Naive B cell (primary cell): ENCODE measurements at places on chromosomes 3 and 15. TPM values are rescaled to one million over a fixed set of nuclear protein-coding genes. Genes with fewer than 3 reads are reported as not detected.

- no peak for DNase-seq
These were observed 49.3 kb downstream of the FEM1B start for GRCh38 chr15:68326711-68327354.

- DNase-seq: no peak
These were observed 401.3 kb upstream of the WNT5A start for GRCh38 chr3:55888282-55888885.

GRCh38 chr3:120438665-120439370, 12.0 kb downstream of the FSTL1 start:
- DNase-seq: no peak

DNA sequence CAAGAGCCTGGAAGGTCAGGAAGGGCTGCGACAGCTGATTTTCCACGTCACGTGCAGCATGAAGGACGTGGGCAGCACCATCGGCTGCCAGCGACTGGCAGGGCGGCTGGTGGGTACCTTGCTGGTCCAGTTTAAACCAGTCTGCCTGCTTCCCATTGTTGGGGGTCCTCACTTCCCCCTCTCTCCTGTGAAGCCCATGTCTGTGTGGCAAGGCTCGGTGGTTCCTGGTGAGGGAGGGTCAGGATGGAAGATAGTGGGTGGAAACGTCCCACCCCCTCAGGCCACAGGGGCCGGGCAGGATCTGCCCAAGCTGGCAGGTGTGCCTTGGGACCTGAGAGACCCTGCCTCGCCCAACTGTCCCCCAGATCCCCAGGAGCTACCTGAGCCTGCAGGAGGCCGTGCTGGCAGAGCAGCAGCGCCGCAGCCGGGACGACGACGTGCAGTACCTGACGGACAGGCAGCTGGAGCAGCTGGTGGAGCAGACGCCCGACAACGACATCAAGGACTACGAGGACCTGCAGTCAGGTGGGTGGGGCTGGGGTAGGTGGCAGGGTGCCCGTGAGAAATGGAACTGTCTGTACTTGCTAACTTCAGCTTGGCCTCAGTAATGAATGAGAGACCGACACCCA, 108.2 kb downstream of the LRRK1 start:
- DNase-seq: no peak

DNA sequence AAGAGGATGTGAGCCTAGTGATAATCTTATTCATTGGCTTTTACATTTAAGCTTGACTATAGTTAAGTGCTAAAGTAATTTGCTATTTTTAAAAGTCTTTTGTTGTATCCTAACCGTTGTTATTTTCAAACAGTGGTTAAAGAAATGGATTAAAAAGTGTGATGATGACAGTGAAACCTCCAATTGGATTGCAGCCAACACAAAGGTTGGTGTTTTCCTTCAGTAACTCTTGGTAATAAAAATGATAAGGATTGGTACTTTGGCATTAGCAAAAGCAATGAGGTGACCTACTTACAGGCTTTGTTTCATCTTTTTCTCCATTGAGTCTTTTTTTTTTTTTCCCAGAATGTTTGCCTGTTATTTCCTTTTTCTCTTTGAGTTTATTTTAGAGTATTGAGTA, 87.5 kb upstream of the GOLGA6B start:
- DNase-seq: no peak

- DNase-seq: no peak
These were observed 77.1 kb upstream of the CACNA2D3 start for GRCh38 chr3:54045061-54045815.

- DNase-seq: no peak
These were observed 43.4 kb downstream of the HDGFL3 start for GRCh38 chr15:83164111-83164770.

DNA sequence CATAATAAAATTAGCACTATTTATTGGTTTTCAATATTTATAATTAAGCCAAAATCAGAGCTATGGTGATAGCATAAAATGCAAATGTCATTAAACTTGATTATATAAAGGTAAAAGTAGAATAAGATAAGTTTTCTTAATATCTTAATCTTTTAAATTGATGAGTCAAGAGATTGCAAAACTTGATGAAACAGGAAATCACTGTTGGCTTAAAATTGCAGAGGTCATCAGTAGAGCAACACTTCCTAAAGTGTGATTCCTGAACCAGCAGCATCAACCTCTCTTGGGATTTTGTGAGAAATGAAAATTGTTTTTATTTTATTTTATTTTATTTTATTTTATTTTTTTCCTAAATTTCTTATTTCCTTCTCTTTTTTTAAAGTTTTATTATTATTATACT, 226.4 kb upstream of the CTDSPL start:
- DNase-seq: no peak

GRCh38 chr15:70354346-70354905, 256.7 kb upstream of the TLE3 start:
- no peak for DNase-seq

GRCh38 chr3:188568736-188569135, 414.8 kb downstream of the LPP start:
- no peak for DNase-seq

GRCh38 chr15:92650256-92650655, 5.3 kb downstream of the FAM174B start:
- no peak for DNase-seq

DNA sequence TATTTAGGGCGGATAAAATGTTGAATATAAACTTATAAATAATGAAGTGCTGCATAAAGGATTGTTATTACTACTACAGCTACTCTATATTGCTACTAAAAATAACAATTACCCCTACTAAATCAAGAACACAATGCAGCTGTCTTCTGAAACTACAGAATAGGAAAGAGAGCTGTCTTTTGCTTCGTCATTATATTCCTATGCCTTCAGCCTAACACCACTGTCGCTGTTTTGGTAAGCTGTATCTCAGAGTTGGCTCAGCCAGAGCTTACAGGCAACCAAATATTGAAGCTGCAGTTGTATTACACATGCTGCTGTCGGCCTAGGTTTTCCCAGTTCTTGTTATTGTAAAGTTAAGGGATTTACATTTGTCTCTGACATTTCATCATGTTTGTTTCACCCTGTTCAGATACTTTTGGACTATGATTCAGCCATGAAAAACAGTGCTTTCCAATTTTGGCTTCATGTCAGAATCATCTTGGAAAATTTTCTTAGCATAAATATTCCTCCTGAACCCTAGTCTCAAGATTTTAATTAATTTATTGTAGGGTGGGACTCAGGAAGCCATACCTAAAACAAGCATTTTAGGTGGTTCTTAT, 31.3 kb upstream of the LPP start:
- DNase-seq: no peak

DNA sequence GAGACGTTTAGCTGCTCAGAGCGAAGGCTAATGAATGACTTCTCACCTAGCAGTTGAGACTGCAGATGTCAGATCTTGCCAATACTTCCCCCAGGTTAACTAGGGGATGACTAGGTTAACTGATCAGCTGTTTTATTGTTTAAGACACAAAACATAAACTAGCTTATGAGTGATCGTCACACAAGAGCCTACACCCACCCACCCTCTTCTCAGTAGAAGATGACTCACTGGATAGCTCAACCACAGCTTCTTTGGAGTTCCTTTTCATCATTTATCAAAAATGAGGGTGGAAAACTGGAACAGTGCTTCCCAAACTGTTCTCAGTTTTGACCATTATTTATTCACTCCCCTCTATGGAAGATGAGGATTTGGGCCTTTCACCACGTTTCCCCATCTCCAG, 25.2 kb downstream of the GASK1A start:
- no peak for DNase-seq

DNA sequence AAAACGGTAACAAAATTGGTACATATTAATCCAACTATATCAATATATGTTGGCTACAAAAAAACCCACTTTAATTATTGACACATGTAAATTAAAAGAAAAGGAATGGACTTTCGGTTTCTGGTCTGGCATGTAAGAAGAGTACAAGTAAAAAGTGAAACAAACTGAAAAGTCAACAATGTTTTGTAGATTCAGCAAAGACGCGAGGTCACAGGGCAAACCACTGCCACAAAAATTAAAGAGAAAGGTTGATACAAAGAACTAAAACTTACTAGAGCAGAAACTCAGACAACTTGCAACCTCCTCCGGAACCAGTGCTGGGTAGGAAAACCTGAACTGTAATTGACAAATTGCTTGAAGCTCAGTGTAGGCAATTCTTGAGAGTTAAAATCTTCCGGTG, 110.6 kb upstream of the ARPP21 start:
- DNase-seq: no peak

GRCh38 chr3:140007081-140007480, 72.1 kb downstream of the CLSTN2 start:
- no peak for DNase-seq

DNA sequence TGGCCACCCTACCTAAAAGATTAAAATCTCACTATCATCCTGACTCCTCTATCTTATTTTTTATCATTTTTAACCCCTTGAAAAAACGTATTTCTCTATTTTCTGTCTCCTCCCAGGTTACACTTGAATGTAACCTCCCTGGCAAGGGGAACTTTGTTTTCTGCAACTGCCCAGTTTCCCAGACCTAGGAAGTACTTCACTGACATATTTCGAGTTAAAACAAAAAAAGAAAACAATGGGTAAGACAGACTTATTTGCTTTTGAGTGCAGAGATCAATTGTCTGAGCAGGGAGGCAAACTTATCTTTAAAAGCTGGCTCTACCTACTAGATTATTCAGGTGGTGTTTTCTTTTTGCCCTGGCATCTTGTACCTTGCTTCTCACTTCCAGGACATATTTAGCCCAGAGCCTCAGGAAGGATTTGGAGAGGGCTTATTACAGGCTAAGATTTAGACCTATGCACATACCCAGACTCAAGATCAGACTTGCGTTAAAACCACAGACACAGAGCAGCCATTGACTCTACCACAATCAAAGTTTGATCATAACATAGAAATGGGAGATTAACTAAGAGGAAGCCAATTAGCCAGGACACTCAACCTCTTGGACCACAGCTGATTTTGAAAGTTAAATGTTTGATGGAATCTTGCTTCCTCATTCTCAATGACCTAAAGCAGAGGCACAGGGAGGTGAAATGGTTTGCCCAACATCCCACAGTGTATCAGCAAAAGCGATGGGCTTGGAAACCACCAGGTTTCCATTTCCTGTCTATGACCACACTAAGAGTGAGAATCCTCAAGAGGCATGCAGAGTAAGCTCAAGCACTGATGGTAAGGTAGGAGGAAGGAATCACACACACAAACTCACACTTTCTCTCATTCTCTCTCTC, 169.5 kb upstream of the THBS1 start:
- DNase-seq: no peak

GRCh38 chr15:31230630-31231485, 95.8 kb upstream of the KLF13 start:
- DNase-seq: peak; percentile 83

- no peak for DNase-seq
These were observed 22.4 kb upstream of the RGMA start for GRCh38 chr15:93111451-93111850.

GRCh38 chr3:138440121-138440521, 5.7 kb downstream of the ESYT3 start:
- no peak for DNase-seq

GRCh38 chr15:71302861-71303410, 187.7 kb downstream of the THSD4 start:
- DNase-seq: no peak

DNA sequence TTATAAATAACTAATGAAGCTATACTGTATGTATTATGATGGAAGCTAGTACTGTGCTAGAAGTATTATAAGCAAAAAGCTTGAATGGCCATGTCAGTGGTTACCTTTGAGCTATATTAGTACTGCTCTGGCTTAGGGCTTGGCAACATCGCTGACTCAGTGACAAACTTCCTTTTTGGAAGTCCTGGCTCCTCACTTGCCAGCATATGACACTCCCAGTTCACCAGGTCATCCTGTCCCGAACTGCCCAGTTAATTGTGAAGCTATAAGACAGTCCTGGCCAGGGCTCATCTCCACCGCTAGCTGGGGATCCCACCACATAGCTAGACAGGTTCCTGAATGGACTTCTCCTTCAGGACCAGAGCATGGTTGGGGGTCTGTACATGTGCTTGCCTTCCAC, 31.9 kb downstream of the RAB8B start:
- DNase-seq: no peak

DNA sequence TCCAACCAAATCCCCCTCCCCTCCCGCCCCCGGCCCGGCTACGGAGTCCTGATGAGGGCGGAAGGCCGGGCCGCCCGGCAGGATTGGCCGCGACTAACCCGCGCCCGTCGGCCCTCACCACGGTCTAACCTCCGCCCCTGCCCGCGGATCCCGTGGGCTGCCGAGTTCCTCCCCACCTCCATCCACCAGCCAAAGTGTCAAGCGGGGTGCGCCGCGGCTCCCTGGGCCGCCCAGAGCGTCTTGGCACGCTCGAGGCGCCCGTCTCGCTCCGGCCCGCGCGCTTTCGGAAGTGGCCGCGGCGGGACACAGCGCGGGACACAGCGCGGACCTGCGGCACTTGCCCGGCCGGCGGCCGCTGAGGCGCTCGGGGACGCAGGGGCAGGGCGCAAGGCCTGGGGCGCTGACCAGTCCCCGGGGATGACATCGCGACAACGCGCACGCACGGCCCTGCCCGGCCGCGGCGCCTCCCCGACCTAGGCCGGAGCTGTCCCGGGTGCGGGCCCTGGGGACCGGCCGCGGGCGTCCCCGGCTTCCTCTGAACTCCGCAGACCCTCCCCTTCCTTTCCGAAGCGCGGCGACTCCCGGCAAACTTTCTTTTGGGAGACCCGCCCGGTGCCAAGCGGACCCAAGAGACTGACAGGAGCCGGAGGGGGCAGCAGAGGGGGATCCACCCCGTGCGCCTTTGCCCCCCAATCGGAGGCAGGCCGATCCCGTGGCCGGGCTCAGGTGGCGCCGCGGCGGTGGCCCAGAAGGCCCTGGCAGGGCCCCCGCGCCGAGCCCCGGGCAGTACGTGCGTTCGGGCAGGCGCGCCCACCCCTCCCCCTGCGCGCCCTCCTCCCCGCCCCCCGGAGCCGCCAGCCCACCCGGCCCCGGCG, 112.8 kb upstream of the ICE2 start:
- DNase-seq: peak; percentile 15

- DNase-seq: no peak
These were observed 106.8 kb downstream of the ARRDC4 start for GRCh38 chr15:98067339-98067738.

GRCh38 chr15:96599268-96599667, 268.8 kb downstream of the NR2F2 start:
- DNase-seq: no peak

LRRIQ4 gene
- not detected for polyA plus RNA-seq

CNOT10 gene
- polyA plus RNA-seq: 40.6 TPM

BFSP2 gene
- not detected for polyA plus RNA-seq

FBXL2 gene
- polyA plus RNA-seq: 0.33 TPM

GOLGA8H gene
- not detected for polyA plus RNA-seq

CAPN3 gene
- polyA plus RNA-seq: not detected

C3orf70 gene
- not detected for polyA plus RNA-seq

MESP2 gene
- polyA plus RNA-seq: not detected

ASB14 gene
- polyA plus RNA-seq: 2.7 TPM

PRR20G gene
- polyA plus RNA-seq: not detected

PPP2R3A gene
- polyA plus RNA-seq: 0.34 TPM
